Thyroid gland (tissue), 4 donors: ENCODE measurements at places on chromosomes 13 and 19.

DNA sequence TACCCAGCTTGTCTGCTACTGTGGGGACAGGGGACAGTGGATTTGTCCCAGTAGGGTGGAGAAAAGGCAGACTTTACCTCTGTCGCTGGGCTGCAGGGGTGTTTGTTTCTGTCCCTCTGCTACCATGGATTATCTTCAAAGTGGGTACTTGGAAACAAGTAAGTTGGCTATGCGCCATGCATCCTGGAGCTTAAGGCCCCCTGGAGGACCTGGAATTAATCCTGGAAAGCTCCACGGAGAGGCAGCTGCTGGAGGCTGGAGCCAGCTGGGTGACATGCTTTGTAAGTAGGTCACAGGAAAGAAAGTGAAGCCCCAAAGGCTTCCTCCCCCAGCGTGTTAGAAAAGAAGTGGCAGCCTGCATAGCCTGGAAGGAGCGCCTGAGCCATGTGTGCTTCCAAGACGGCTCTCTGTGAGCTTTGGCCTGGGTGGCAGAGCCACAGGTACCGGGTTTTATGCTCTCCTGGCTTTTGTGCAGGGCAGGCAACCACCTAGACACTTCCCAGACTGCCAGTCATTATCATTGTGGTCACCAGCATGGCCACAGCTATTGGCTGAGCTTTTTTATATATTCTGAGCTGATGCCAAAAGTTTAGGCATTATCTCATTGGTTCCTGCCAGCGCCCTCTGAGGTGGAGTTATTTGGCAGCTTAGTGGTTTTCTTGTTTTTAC is 9.5 kb downstream of the B3GLCT start:
- peak; percentile 61 for DNase-seq

DNA sequence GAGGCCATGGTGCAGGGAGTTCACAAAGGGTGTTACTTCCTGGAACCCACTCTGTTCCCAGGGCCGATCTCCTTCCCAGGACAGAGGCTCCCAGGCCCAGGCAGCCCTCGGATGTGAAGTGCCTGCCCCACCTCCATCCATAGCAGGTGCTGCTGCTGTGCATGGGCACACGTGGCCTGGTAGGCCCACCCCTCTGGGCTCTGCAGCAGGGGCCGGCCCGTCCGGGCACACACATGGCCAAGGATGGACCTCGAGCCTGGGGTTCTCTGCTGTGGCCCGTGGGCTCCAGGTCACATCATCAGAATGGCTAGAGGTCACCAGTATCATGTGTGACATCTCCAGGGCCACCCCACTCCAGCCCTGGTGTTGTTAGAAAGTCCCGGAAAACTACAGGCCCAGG is 71.8 kb downstream of the GADD45B start:
- no peak for DNase-seq

DNA sequence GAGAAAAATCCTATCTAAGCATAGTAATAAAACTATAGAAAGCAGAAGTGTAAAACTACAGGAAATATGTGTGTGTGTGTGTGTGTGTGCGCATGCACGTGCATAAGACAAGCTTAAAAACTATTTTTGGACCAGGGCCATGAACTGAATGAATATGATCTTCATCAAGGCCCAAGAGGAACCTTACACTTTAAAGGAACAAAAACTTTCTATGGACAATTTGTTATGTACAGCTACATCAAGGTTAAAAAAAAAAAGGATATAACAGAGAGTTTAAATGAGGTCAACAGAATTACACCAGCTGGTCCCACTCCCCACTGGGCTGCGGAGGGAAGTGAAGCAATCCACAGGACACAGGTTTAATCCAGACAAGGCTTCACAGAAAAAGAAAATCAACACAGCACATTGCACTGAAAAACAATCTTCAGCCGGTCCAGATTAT is 151.1 kb downstream of the LHFPL6 start:
- peak; percentile 17 for DNase-seq

DNA sequence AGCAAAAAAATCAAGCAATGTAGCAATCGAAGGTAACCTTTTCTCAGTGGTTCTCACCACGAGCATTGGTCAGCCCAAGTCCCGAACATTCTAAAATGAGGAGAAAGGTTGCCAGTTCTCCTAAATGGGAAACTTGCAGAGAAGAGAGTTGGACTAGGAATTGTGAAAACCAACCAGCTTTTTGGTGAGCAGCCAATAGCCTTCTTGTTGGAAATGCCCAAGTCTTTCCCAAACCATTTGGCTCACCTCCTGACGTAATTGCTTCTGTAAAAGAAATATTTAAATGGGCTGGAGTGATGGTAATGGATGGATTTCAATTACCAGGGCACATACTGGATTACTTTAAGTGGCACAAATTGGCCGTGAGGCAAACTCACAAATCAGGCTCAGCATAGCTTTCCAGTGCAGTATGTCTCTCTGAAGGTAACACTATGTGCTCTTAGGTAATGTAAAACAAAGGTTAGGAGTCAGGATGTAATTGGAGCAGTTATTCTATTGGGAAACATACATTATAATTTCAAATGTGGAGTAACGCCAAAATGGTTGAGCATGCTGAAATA is 423.2 kb downstream of the KLF5 start:
- no peak for DNase-seq

DNA sequence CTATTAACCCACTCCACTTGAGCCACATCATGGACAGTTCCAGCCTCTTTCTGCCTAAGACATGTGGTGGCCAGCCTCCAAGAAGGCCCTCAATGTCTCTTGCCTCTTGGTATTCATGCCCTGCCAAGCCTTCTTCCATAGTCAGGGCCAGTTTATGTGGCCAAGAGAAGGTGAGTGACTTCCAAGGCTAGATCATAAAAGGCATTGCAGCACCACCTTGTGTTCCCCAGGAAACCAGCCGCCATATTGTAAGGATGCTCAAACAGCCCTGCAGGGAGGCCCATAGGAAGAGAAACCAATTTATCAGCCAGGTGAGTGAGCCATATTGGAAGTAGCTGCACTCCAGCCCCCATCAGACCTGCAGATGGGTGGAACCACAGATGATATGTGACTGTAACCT is 12.3 kb upstream of the DNMT1 start:
- no peak for DNase-seq

GRCh38 chr19:36573895-36574720 is 1.0 kb upstream of the ZNF529 start:
- peak; percentile 25 for DNase-seq

- DNase-seq, result peak; percentile 17
These were observed 13.4 kb downstream of the ZNF20 start for GRCh38 chr19:12126707-12127106.

DNA sequence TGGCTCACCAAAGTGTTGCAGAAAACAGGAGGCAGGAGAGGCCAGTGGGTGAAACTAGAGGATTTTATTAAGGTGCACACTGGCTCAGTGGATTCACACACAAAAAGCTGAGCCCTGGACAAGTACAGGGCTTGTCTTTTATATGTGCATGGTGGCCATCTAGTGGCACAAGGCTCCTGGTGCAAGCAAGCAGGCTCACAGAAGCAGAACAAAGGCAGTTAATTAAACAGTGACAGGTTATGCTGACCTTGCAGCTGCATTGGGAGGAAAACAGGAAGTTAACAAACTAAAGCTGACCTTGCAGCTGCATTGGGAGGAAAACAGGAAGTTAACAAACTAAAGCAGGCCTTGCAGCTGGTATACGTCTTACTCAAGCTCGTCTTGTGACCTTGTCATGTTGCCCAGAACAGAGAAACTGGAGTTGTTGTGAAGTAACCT is 65.3 kb upstream of the ZNF681 start:
- DNase-seq, result no peak

DNA sequence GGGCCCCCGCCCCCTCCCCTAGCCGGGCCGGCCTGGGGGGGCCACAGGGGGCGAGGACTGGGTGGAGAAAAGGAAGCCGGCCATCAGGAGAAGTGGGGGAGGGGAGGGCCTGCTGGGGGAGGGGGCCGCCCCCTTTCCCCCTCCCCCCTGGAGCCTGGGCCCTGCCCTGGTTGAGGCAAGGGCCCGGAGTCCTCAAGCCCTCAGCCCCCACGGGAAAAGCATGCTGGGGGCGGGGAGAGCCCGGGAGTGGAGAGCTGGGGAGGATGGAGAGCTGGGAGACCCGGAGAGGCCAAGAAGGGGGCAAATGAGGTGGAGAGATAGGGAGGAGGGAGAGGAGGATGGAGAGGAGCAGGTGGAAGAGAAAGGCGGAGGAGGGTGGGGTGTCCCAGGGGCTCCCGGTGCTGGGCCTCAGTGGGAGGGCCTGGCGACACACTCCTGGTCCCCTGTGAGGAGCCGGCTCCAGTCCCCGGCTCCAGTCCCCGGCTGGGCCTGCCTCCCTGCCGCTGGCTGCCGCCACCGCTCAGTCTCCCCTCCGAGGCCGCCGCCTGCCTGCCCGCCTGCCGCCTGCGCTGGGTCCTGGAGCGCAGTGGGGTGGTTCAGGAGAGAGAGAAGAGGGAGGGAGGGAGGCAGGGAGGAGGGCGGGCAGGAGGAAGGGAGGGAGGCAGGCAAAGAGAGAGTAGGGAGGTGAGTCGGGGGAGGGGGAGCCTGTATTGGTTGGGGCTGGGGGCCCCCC is at the start of gene GRIK5:
Gene GRIK5, minus strand, starts transcription at position 588 of the 733 bp plus-strand sequence. CDS start 4,436 bp downstream, outside the sequence.
- peak; percentile 69 for DNase-seq

DNA sequence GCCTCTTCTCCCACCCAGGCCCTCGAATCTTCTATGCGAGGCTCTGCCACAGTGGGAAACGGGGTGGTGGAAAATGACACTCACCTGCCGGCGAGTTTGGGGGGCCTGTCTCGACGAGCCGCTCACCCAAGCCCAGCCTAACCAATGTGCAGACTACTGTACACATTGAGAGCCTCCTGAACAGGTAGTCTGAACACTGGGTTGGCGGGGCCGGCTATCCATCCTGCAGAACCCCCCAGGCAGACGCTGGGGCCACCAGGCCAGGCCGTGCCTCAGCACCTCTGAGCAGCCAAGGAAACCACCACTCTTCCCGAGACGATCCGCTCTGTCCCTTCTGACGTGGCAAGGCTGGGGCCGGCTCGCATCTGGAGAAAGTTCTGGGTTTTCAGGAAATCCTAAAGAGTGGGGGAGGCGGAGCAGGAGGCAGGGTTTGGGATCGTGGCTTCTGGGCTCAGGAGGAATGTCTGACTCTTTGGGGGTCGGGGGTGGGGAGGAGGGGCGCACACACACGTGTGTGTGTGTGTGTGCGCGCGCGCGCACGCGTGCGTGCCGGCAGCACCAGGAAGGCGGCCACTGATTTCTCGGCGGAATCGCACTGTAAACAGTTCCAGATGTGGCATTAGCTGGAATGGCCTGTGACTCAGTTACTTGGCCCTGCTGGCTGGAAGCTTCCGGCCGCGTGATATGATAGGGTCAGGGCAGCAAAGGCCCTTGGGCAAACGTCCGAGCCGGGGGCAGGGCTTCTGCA is 18.5 kb downstream of the TMED1 start:
- DNase-seq, result peak; percentile 19

DNA sequence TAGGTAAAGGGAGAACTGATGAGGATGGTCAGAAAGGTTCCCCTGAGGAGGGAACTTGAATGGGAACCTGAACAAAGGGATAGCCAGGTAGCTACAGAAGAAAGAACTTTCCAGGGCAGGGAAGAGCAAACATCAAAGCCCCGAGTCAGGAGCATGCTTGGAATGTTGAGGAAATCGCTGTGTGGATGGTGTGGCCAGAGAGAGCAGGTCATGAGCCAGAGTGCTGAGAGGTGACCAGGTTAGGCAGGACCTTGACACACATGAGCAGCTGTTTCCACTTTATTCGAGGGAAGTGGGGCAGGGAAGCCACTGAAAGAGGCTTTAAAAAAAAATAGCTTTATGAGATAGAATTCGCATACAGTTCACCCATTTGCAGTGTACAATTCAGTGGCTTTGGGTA is 4.4 kb downstream of the RAB8A start:
- no peak for DNase-seq

DNA sequence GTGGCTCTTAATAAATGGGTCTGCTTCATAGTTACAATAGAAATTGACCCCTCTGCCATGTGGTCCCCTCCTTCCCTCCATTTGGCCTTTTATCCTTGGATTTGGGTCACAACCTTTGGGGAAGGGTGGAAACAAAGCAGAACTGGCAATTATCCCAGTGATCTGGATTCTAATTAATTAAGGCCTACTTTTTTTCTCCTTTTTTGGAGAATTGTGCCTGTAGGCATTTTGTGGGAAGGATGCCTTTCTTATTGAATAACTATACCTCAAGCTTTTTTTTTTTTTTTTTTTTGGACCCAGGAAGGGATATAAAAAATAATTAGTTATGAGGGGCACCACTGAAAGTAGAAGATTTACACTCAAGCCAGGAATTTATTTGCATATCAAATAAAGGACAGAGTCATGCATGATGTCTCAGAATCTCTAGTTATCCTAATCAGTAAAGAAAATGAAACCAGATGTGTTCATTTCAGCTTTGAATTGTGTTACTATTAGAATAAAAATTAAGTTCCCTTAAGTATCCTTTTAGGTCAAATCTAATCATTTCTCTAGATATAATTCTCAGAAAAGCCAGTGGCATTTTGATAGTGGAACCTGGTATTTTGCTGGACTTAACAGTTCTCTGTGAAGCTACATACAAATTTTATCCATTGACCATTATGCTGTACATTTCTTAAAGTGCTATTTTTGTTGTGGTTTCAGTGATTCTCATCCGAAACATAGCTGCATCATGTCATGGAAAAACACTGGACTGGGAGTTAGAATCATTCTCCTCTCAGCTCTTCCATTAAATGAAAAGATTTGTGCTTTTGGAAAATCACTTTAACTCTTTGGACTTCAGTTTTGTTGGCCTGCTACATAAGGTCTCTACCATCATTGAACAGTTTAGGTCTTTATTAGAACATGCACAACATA is 129.3 kb downstream of the KCNRG start:
- no peak for DNase-seq

DNA sequence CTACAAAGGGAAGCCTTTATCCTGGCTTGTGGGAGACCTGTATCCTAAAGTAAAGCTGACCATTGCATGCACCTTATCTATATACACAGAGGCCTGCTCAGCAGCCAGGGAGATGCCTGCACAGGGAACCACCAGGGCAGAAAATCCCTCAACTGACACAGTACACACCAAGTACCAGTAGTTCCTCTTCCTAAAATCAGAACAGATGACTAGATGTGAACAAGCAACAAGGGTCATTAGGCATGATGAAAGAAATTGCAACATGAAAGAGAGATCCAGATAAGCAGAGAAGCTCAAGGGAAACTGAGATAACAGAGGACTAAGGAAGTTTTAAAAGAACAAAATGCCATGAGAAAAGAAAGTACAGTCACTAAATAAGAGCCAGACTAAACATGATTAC is 39.7 kb upstream of the SLC7A9 start:
- DNase-seq, result no peak

GRCh38 chr13:59750860-59751259 is 412.9 kb downstream of the DIAPH3 start:
- DNase-seq, result no peak

GRCh38 chr19:459724-460511 is 915 bp downstream of the SHC2 start:
- DNase-seq, result peak; percentile 64

DNA sequence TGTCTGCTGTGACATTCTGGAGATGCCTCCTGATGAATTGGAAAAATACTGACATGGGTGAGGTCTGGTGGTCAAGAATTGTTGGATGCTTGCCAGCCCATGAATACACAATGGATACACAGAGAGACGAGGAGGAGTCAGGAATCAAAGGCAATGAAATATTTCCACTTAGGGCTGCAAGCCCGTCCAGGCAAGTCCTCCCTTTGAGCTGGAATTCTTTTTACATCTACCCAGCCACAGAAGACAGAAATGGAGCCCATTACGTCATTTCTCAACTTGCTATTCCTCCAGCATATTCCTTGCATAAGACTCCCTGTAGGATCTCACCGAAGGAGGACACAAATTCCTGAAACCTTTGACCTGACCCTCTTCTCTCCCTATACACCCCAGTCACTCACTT is 15.7 kb upstream of the IGFL4 start:
- DNase-seq, result no peak
